Activated CD8-positive, alpha-beta memory T cell treated with anti-CD3 and anti-CD28 coated beads for 4 hours (primary cell): ENCODE measurements at places on chromosomes 5 and 9.
A peak's percentile ranks its signal among the peaks of the same experiment; 100 is the strongest.

DNA sequence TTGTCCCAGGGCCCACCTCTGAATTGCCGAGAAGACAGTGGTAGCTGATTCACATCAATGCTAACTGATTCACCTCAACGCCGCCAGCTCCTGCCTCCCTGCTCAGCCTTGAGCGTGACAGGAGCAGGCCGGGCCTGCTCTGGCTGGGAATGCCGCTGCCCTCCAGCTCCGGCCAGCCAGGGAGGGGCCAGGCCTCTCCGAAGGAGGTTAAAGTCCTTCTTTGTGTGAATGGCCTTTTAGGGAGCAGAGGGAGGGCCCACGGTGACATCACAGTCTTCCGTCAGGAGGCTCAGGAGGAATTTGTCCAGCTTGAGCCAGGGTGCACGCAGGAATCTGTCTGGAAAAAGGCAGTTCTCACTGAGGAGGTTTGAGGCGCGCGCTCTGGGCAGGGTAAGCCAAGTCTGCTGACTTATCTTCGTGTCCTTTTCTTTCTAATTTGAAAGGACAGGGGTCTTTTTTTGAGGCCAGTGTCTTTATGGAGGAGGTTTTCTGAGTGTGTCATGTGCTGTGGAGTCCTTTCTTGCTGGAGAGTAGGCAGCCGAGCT, 82.7 kb downstream of the C9orf152 start:
- no peak for DNase-seq

DNA sequence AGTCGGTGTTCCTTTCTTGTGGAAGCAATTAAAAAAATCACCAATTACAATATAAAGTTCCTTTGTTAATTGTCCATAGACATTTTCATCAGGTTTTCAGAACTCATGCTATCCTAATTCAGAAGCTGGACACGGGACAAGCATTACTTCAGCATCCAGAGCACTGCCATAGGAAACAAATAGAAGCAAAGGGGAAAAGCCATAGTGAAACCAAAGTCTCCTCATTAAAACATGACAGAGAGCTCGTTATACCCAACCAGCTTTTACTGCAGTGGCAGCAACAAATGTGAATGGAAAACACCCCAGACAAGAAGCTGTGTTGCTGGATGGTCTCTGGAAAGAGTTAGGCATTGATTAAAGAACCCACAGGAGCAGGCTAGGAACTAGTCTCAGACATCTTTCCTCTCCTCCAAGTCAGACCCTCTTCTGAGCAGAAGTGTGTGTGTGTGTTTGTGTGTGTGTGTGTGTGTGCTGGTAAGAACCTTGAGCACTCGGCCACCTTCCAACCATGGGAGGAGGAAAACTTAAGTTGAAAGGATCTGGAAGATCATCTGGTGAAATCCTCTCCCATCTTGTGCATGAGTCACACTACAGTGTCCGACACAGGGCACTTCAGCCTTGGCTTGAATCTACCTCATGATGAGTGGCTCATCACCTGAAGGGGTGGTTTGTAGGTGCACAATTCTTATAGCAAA, 162.6 kb upstream of the ADAMTS16 start:
- DNase-seq, result no peak

DNA sequence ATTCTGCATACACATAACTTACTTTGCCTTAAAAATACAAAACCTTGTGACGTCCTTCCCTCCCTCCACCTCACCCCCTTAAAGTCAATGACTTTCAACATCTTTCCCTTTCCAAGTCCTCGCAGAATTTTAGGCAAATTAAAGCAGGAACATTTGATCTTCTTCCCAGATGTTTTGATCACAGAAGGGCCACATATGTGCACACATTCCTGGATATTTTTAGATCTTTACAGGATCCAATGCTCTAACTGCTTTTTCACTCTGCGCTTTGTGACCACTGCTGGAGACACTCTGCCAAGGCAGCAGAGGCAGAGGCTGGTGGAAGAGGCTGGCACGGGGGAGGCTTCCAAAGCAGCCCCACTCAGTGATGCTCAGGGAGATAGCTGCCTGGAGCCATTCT, 130.7 kb downstream of the SEC61B start:
- no peak for DNase-seq

- no peak for DNase-seq
Observed at GRCh38 chr5:105371169-105371568, 1808.6 kb upstream of the NUDT12 start.

DNA sequence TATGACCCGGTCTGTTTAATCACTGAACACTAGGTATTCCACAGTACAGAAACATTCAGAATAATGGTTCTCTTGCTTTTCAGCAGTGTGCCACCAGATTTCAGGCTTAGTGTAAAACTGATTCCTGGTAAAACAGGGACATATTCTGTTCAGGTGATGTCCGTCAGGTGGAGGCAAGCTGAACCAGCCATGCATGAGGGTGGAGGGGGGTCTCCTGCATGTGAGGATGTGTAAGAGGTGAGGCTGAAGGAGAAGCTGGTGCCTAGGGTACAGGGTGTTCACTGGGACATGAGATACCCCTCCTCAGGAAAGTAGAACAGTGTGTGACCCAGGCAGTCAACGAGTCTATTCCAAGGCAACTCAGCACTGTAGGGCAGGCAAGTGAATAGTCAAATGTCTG, 563.9 kb downstream of the BNC2 start:
- no peak for DNase-seq

- no peak for DNase-seq
Observed at GRCh38 chr9:70609542-70610286, 195.3 kb upstream of the KLF9 start.

GRCh38 chr5:56078278-56079156, 83.8 kb upstream of the IL6ST start:
- DNase-seq, result no peak

DNA sequence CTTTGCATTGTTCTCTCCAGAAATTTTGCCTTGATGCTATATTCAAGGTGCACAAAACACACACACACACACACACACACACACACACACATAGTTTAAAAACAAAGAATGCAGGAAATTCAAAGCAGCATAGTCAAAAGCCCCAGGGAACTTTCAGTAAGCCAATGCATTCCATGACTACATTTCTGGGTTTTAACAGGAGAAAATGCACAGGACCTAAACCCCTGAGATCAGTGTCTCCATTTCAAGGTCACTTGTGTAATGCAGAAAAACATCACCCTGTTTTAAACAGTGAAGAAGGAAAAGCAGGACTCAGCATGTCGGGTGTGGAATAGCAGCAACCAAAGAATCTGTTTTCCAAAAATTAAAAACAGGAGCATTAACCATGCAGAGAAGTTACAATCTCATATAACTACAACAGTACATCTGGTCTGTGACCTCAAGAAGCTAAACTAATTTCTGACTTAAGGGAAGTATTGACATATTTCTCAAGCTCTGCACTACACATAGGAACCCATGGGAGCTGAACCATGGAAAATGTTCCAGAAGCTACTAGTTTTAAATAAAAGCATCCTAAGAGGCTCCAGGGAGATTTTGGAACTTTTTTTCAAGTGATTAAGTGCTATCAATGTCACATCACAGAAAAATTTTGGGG, 296.7 kb downstream of the HINT1 start:
- DNase-seq, result no peak

DNA sequence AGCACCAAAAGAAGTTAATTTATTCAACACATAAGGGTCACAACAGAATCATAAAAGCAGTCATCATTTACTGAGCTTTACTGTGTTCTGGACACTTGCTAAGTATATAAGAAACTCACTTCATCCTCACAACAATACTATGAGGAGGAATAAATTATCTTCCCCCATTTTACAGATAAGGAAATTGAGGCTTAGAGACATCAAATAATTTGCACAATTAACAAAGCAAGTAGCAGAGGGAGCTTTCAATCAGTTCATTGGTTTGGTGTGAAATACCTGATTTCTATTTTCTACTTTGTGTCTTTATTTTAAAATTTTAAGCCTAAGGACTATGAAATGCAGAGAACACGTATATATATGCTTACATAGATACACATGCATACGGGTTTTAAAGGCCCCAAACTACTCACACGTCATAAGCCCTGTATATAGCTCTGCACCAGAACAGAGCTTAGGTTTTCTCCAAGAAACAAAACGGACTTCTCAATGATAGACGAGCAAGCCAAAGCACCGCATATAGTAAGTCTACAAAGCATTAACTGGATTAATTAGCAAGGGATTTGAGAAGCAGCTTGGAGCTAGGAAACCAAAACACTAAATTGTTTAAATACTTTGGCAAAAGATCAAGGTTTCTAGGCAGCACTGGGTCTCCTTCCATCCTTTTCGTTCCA, 95.6 kb downstream of the DENND1A start:
- no peak for DNase-seq

GRCh38 chr9:74773886-74774479, 113.7 kb downstream of the TRPM6 start:
- DNase-seq, result peak; percentile 28

DNA sequence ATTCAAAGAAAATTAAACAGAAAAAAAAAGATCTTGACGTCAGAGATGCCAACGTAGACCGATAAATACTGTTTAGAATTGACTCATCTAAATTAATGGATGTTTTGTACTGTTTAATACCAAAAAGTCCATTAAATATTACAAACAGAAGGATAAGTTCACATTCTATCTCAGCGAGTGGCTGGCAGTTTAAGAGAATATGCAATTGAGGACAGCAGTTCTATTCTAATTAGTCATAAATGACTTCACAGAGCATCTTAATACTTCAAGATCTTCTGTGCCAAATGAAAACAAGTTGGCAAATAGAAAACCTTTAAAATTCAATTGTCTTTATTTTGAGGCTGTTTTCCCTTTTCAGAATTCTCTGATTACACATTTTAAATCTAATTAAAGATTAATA, 326.6 kb upstream of the NREP start:
- DNase-seq, result no peak

DNA sequence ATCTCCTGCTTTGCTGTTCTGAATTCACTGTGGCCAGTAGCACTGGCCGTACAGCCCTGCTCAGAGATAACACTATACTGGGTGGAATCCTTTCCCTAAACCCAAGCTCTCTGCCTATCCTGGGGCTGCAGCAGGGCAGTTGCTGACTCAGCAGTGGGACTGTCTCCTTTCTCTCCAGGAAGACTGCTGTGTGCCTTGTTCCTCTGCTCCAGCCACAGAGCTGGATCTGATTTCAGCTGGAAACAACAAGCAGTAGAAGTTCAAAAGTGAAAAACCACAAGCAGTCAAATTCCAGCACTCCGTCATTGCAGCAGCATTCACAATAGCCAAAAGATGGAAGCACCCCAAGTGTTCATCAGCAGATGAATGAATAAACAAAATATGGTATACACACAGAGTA, 105.0 kb downstream of the FBXL7 start:
- no peak for DNase-seq

DNA sequence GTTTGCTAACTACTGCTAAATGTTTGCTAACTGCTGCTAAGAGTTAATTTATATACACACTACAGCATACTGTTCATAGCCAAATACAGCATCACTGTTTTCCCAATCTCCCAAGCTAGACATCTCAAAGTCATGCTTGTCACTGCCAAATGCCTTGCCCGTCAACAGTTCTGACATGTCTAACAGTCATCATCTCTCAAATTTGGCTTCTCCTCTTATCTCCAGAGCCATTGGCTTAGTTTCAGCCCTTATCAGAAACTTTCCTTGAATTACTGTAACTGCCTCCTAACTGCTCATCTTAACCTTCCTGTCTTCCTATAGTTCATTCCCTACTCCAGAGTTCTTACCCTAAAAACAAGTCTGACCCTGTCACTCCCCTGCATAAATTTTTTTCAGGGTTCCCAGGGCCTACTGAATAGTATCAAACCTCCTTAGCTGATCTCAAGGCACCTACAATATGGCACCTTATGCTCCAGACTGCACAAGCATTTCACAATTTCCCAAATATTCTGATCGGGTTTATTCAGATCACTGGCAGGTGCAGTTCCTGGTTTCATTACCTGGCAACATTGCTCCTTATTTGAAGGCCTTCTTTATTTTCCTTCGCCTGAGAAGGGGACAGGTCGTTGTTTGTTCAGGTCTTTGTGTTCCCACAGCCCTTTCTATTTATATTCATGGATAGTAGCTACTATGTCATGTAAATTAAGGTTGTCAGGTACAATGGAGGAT, 55.9 kb upstream of the ANKRD55 start:
- no peak for DNase-seq

GRCh38 chr5:90000351-90000750, 409.2 kb downstream of the CETN3 start:
- no peak for DNase-seq

DNA sequence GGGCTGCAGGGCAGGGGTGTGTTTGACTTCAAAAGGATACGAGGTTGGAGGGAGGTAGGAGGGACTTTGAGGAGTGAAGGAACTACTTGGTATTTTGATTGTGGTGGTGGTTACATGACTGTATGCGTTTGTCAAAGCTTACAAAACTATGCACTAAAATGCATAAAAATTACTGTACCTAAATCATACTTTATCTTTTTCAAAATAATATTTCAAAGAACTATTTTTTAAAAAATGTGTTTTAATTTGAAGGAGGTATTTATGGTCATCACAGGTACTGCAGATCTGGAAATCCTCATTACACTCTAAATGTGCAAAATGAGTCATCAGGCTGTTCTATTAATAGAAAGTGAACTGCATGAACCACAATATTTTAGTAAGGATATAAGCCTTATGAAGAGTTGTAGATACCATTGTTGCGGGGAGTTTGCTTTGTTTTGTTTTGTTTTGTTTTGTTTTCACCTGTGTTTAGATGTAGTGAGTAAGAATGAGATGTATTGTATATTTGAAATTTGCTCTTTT, 116.9 kb downstream of the ARRDC3 start:
- no peak for DNase-seq

DNA sequence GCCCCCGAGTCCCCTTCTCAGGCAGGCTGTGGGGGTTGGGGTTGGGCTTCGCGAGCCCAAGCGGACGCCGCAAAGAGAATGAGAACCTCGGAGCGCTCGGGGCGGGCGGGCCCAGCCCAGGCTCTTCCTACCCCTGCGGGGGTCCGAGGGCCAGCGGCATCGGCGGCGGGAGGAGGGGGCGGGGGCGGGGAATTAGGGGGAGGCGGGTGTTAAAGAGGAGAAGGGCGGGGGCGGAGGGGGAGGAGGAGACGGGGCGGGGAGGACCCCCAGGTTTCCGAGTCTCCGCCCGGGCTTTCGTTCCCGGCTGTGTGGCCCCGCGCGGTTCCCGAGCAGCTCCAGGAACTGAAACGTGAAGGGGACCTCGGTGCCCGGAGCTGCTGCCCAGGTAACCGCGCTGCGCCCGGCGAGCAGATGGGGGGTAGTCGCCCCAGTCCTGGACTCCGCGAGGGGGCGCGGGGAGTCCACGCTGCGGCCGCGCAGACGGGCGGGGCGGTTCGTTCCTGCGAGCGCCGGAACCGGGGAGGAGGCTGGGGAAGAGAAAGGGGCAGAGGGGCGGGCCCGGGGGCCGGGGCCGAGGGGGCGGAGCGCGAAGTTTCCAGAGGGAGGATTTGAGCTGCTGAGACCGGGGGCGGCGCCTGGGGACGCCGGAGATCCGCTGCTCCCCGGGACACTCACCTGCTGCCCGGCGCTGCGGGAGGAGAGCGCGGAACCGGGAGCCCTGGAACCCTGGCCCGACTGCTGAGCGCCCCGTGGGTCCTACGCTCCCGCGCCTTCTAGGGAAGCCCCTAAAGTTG, 38.4 kb upstream of the PLEKHG4B start:
- no peak for DNase-seq
